ENCODE measurements at places on chromosomes 5 and 9.

DNA sequence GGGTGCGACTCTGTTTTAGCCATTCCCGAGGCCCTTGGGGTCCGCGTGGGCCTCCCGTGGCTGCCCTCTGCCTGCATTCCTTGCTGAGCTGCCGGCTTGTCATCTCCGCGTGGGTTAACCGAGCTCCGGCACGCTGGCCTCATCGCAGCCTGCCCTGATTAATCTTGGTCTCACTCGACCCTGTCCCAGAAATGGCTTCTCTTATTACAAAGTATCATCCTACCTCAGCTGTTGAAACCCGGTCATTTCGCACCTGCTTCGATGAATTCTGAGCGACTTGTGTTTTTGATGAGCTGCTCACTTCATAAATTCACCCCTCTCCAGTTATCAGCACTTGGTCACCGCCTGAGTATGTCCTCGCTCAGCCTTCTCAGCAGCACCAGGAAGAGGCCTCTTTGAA lies 123.5 kb upstream of the EGFLAM start:
- no peak for DNase-seq

GRCh38 chr5:41809128-41809527 lies 61.1 kb downstream of the OXCT1 start:
- no peak for DNase-seq

- no peak for DNase-seq
Observed at GRCh38 chr5:134088994-134089560, 25.4 kb upstream of the TCF7 start.

GRCh38 chr5:13201022-13201421 lies 743.5 kb downstream of the DNAH5 start:
- DNase-seq, result no peak

- no peak for DNase-seq
Observed at GRCh38 chr5:111935009-111935408, 178.0 kb upstream of the NREP start.

GRCh38 chr5:54388409-54388808 lies 67.1 kb upstream of the HSPB3 start:
- no peak for DNase-seq

GRCh38 chr5:178404987-178405386 lies 172.4 kb upstream of the PHYKPL start:
- DNase-seq, result no peak

DNA sequence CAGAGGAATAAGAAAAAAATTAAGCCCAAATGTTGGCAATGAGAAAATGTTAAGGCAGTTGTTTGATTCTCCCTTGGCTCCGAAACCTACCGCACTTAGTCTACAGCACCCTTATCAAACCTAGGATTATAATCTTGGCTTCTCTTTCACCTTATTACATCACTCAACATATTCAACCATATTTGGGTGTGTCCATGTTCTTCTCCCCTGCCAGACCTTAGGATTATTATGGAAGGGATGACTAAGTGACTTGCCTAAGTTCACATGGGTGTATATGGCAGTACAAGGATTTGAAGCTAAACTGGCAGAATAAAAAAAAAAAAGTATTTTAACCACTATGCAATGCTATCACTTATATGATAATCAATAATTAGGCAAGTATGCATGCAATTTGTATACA lies 76.4 kb downstream of the PLK2 start:
- no peak for DNase-seq

GRCh38 chr9:35453786-35454185 lies 36.1 kb upstream of the RUSC2 start:
- DNase-seq, result no peak

GRCh38 chr5:128380337-128380736 lies 157.7 kb downstream of the FBN2 start:
- DNase-seq, result peak; percentile 15

DNA sequence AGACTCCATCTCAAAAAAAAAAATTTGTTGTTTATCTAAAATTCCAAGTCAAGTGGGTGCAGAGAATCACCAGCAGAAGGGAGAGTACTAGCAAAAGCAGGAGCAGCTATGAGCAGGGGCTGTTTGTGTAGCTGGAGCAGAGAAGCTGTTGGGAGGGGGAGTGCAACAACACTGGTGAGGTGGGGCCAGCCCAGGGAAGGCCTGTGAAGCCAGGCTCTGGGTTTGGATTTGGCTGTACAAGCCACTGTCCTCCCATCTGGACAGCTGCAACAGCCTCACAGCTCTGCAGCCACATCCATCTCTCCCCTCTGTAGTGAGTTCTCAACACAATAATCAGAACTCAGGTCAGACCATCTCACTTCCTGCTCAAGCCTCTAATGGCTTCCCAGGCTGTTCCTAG lies 59.4 kb downstream of the TMOD1 start:
- DNase-seq, result no peak

DNA sequence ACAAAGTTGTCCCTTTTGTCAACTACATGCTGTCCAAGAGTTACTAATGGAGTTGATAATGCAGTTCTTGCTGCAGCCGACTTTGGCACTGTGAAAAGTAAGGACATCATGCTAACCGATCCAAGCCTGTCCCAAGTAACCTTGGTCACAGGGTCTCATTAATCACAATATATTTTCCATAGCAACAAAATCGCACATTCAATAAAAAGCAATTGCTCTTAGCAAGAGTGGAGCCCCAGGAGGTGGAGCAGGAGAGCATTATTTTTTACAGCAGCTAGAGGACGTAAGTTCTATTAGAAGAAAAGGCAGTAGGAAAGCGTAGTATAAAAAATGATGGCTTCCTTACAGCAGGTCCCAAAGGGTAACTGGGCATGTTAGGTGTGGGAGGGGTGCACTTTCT lies 570.3 kb downstream of the EBF1 start:
- no peak for DNase-seq

DNA sequence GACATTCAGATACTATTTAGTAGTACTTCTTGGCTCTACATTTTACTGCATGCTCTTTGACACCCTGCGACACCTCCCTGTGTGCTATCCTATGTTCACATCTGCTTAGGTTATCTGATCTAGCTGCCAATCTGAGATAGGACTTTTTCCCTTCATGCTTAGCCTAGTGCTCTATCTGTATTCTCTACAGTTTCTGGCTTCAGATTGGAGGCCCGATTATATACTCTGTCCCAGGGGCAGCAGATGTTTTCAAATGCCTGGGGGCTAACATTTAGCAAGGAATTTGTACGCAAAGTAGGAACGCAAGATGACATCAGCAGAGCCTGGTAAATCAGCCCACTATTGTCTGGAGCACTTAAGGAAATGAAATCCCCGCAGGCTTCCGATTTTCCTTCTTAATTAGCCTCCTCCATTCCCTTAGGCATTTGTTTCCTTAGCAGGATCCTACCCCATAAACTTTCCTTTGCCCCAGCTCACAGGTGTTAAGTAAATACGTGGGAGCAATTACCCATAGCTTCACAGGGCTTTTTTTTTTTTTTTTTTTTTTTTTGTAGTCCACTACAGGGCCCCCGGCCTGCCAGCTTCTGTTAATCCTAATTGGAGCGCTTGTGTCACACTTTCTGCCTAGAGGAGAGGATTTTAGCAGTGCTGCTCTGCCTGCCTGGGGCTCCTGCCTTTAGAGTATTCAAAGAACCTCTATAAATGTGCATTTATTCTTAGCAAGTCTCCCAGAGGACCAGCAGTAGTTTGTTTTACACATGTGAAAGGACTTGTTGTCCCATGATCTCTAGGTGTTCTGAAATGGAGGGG lies 61.1 kb upstream of the LPAR1 start:
- DNase-seq, result no peak

GRCh38 chr5:170678811-170679210 lies 104.7 kb upstream of the GABRP start:
- DNase-seq, result no peak

GRCh38 chr5:155089643-155090042 lies 76.1 kb downstream of the KIF4B start:
- no peak for DNase-seq

DNA sequence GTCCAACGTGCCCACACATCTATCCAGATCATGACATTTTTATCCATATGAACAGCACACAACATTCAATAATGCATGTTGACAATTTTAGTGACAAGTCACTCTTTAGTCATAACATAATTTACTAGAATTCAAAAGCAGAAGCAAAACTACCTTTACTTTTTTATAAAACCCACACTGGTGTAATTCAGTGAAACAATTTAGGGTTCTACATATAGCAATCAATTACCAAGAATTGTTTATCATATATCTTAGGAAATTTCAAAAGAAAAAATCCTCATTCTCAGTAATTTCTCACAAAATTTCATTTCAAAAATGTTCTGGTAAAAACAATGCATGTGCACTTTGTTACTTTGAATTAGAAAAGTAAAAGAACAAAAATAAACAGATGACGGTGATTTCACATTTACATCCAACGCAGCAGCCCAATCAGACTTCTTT lies 12.6 kb downstream of the AUH start:
- DNase-seq, result no peak

DNA sequence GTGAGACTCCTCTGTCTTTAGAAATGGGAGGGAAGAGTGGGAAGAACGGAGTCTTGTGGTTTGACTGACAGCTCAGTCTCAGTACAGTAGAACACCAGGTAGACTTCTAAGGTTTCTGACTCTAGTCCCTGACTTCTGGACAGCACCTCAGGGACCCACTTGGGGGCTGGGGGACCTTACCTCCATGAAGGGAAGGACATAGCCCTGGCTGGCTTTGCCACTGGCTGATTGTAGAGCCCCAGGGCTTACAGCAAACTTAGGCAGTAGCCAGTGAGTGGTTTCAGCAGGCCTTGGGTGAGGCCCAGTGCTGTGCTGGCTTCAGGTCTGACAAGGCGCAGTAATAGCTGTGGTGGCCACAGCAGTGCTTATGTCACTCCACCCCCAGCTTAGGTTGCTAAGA lies 290.0 kb upstream of the PRR16 start:
- DNase-seq, result no peak

- no peak for DNase-seq
Observed at GRCh38 chr5:14003936-14004335, 59.4 kb upstream of the DNAH5 start.
